K562 (cell line): ENCODE measurements at places on chromosomes 1 and 21.

GRCh38 chr1:167022384-167022783 lies 33.3 kb downstream of the MAEL start:
- no peaks in the 10 kb centered on the region for H3K36me3 ChIP-seq
- H3K27me3 ChIP-seq, result no peaks in the 10 kb centered on the region
- H3K27ac ChIP-seq, result no peak overlapping the region
- H3K4me3 ChIP-seq, result no peak overlapping the region
- no peak for DNase-seq

- H3K27me3 ChIP-seq, result peaks cover 41% of the 10 kb centered on the region
- H3K4me1 ChIP-seq, result no peaks in the 10 kb centered on the region
- no peaks in the 10 kb centered on the region for H3K36me3 ChIP-seq
- H3K4me3 ChIP-seq, result no peak overlapping the region
- DNase-seq, result no peak
- no peak overlapping the region for H3K27ac ChIP-seq
These were observed 28.8 kb upstream of the TMPRSS2 start for GRCh38 chr21:41536827-41537103.

GRCh38 chr1:42211224-42211623 lies 46.7 kb upstream of the GUCA2A start:
- H3K4me1 ChIP-seq, result no peaks in the 10 kb centered on the region; the same call in 2 of the 3 replicates
- peaks cover 13% of the 10 kb centered on the region; the same call in 2 of the 3 replicates for H3K36me3 ChIP-seq
- H3K4me3 ChIP-seq, result no peak overlapping the region
- H3K27me3 ChIP-seq, result no peaks in the 10 kb centered on the region
- DNase-seq, result no peak

GRCh38 chr1:153357076-153357852 lies 390 bp upstream of the S100A9 start:
- peaks cover 41% of the 10 kb centered on the region for H3K27me3 ChIP-seq
- no peaks in the 10 kb centered on the region for H3K4me1 ChIP-seq
- H3K36me3 ChIP-seq, result no peaks in the 10 kb centered on the region
- no peak overlapping the region for H3K27ac ChIP-seq
- DNase-seq, result no peak
- H3K4me3 ChIP-seq, result no peak overlapping the region
